ENCODE measurements at places on chromosomes 1 and 21. TPM values are rescaled to one million over a fixed set of nuclear protein-coding genes. Genes with fewer than 3 reads are reported as not detected.

LCE1F gene
- not detected for total RNA-seq

VAMP3 gene
- total RNA-seq: 39.5 TPM

- DNase-seq: no peak
These were observed 22.9 kb upstream of the DISP3 start for GRCh38 chr1:11455967-11456570.

- DNase-seq: no peak
These were observed 69.2 kb upstream of the HSPA13 start for GRCh38 chr21:14452031-14452726.

AIM2 gene
- total RNA-seq: 23.4 TPM

GRCh38 chr1:46489638-46490405 is at the start of gene DMBX1:
TSS of gene DMBX1 (plus strand) at chr1:46489836. CDS start at chr1:46507011, 17,175 bp downstream.
- no peak for DNase-seq

OSCP1 gene
- total RNA-seq: 16.4 TPM

GRCh38 chr1:13813398-13814012 is 113.5 kb downstream of the PRDM2 start:
- DNase-seq: no peak

DNA sequence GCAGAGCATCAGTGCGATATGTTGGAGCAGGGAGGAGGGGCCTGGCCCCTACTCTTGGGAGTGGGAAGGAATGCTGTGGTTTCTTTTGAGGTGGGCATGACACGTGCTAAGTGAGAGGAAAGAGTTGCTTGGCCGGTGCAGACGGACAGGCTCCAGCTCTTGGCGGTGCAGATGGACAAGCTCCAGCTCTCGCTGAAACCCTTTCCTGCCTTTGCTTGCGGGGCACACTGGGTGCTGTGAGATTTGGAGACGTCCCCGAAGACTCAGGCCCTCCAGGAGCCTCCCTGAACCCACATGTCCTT is 15.9 kb downstream of the PDXK start:
- DNase-seq: no peak

GRCh38 chr21:37454869-37455503 is 88.4 kb downstream of the DYRK1A start:
- DNase-seq: no peak

SH2D1B gene
- not detected for total RNA-seq

EPS8L3 gene
- not detected for total RNA-seq

NBPF6 gene
- not detected for total RNA-seq

DNA sequence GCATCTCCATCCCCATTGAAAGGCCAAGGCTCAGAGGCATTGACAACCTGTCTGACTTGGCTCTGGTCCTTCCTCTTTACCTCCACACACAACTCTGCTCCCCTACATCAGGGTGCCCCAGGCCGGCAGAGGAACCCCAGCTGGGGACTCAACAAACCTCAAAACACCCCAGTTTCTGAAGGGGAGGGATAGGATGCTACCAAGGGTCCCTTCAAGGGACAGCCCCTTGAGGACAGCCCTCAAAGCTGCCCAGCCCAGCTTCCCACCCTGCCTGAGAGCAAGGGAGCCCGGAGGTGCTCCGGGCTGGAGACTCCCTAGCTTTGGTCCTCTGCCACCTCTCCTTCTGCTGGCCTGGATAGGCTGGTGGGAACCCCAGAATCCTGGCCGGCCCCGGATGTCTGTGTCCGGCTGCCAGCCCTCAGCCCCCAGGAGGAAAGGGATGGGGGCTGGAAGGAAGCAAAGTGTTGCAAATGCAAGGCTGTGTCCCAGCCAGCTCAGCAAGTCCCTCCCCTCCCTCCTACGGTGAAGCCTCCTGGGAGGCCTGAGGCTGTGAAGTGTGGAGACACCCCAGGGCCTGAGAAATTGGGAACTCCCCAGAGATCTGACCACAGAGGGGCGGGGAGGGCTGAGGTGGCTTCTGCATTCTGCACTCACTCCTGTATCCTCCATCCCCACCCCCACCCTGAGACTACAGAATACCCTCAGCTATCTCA is 1.1 kb upstream of the MARCKSL1 start:
- DNase-seq: no peak

DNA sequence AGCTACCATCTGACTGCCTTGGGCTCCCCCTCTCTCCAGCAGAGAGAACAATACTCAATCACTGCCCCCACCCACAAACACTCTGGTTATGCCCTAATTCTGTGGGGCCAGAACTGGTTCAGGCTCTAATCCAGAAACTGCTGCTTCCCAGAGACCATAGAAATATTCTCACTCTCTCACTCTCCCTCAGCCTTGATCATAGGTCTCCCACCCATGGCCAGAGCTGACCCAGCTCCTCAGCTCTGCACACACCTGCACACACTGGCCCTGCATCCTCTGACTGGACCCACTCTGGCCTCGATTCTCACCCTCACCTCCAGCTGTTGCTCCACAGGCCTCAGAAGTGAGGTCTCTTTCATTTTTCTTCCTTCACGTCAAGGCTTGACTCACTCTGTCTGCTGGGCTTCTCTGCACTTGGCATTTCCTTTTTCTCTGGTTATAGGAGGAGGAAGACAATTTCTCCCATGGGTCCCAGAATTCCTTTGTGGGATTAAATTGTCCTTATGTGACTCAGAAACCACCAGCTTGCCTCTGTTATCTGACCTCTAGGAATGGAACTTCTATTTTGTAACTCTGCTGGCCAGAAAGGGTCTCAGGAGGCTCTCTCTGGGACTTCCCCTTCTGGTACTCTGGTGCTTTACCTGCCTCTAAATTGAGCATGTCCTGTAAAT is 15.6 kb upstream of the ZMYM6 start:
- no peak for DNase-seq

DNA sequence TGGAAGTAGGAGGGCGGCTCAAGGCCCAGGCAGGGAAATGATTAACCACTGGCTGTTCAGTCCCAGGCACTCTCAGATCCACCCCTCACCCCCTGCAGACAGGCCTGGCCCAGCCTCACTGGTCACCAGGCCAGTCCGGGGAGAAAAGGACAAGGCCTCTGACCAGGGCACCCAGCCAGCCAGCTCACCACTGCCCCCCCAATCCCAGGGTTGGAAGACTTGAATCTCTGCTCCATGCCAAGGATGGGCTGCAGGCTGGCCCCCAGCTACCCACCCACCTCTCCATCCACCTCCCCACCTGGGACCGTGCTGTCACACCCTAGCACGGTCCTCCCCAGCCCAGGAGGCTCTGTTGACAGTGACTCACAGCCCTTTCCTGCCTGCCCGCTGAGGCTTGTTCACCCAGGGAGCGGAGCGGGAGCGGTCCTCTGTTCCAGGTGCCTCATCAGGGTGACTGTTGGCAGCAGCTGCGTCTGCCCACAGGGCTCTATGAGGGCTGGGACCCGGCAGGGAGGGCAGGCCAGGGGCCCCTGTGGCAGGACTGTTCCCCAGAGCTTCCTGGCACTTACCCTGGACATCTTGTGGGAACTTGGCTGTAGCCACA is 2.2 kb downstream of the LAD1 start:
- DNase-seq: no peak

DNA sequence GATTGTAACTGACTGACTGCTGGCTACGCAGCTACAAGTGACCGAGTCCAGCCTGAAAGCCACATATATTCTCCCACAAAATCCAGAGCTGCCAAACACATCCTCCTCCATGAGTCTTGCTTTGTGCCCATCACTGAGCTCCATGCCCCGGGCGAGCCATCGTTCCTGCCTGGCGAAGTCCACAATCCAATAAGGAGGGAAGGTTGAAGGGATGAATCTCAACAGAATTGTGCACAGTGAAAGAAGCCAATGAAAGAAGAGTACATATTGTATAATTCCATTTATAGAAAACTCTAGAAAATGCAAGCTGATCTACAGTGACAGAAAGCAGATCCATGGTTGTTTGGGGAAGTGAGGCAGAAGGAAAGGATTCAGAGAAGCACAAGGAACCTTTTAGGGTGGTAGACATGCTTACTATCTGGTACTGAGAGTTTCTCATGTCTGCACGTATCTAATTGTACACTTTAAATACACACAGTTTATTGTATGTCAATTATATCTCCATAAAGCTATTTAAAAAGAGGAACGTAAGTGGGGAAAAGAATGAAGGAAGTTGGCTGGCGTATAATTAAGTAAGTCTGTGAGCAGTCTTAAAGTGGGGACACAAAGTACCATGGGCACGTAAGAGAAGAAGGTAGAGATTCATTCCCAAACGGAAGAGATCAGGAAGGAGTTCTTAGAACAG is 115.9 kb upstream of the JUN start:
- no peak for DNase-seq

DNA sequence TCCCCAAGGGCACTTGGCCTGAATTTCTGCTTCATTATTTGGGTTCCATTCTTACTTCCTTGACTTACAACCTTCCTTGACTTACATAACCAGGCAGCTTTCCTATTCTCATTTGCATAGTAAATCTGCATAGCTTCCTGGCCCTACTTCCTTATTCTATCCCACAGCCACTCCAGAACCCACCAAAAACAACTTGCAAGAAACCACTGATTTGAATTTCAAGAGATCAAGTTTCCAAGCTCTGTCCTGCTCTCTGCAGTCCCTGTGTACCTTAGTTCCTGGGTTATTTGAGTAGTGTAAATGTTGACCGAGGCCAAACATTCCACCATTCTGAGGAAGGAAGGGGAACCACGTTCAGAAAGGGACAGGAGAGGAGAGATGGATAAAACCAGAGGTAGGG is 603.3 kb downstream of the PTPRC start:
- DNase-seq: no peak

DNA sequence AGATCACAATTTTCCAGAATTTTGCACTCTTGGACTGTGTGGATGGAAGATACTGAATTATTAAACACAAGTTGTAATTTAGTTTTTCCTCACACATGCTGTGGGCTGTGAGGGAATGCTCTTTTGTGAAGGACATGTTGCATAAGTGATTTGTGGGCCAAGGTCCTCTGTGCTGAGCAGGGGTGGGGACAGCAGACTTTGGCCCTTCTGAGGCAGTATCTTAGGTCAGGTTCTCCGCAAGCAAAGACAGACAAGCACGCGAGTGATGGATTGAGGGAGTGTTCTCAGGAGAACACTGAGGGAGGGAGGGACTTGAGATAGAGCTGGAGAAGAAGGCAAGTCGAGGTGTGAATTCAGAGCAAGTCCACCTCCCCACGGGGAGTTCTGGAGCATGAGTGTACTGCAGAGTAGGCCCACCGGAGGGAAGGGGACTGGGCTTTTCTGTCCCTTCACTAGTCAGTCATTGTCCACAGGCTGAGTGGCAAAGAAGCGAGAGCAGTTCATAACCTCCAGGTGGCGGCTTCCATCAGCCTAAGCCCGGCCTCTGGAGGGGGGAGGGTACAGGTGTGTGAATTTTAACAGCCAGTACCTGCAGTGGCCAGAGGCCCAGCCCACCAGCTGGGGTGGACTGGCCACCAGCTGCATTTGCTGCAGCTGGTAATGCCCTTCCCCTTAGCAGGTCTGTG is 19.1 kb upstream of the CD101 start:
- no peak for DNase-seq

DNA sequence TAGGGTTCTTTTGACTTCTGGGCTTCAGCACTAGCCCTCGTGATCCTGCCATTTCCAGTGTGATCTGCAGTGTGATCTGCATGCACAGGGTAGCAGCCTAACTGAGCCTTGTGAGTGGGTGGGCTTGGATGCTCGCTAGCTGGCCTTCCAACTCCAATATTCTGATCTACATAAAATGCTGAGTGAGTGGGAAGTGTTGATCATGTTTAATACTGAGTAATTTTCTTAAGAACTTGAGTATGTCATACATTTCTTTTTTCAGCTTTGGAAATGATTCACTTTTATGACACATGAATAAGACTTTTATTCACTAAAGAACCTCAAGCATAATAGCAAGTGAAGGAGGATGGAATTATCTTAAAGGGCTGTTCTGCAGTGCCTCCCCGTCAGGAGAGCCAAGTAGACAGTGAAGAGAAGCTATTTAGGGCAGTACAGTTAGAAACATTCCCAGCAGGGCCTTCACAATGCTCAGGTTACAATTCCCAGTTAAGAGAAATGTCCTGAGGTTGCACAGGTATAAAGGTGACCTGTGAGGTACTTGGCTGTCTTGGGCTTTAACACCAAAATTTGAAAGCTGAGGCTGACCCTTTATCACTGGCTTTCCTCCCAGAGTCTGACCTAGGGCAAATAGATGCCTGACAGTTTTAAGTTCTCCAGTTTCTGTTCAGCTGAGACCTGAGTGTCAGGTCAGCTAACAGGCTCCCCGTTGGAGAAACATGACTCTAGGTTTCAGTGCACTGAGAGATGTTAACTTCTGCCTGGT is 29.1 kb upstream of the LRRC8C start:
- DNase-seq: no peak

CPT2 gene
- total RNA-seq: 4.2 TPM

DNA sequence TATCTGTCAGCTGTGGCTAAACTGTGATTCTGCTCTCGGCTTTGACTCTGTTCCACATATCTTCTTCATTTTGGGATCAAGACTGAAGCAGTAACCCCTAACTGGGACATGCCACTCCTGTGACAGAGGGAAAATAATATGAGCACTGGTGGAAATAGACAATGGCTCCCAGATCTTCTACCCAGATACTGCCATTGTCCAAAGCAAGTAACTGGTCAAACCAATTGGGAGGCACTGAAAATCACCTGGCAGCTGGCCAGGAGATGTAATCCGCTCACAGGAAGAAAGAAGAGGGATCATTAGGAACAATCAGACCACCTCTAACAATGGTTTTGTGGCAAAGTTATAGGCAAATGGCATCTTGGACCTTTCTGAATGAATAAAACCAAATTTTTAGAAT is 10.7 kb downstream of the SNX7 start:
- no peak for DNase-seq

Data from occipital lobe (tissue), 3 donors.